ENCODE measurements at places on chromosomes 1 and 21.

DNA sequence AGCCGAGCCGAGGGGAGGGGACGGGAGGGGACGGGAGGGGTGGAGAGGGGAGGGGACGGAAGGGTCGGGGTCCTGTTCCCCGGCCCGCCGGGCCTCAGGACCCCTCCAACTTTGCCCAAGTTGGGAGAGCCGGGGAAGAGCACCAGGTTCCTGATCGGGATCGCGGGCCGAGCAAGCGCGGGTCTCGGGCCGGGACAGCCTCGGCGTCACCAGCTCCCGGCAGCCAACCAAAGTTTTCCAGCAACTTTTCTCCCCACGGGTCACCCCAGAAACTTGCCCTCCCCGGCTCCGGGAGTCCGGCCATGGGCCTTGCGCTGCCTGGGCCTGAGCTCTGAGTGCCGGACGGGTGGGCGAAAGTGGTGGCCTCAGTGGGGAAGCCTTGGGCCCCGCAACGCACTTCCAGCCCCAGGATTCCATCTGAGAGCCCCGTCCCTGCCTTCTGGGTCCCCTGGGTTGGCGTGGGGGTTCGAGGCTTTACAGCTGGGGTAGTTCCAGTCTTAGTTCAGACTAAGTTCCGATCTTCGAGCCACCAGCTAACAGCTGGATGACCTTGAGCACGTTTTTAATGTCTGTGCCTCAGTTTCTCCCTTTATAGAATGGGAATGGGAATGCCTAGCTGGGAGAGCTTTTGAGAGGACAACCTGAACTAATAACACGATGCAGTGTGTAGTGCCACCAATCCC, 458 bp downstream of the ZC3H12A start:
- peak overlapping the region; percentile 47 for H3K4me3 ChIP-seq
- H3K27ac ChIP-seq, result peak overlapping the region; percentile 65
- H3K36me3 ChIP-seq, result peaks cover 3% of the 10 kb centered on the region

- H3K27ac ChIP-seq, result no peak overlapping the region
- H3K36me3 ChIP-seq, result peaks cover 17% of the 10 kb centered on the region
- peak overlapping the region; percentile 98 for H3K4me3 ChIP-seq
Measured at GRCh38 chr1:26471498-26472319, 531 bp upstream of the HMGN2 start.

GRCh38 chr1:168723000-168723399, 6.0 kb downstream of the DPT start:
- DNase-seq, result no peak
- no peaks in the 10 kb centered on the region for H3K4me1 ChIP-seq
- H3K27ac ChIP-seq, result no peak overlapping the region
- no peaks in the 10 kb centered on the region for H3K27me3 ChIP-seq
- no peaks in the 10 kb centered on the region for H3K36me3 ChIP-seq
- no peak overlapping the region for H3K4me3 ChIP-seq

- DNase-seq, result no peak
- H3K4me3 ChIP-seq, result no peak overlapping the region
- no peaks in the 10 kb centered on the region for H3K27me3 ChIP-seq
- H3K27ac ChIP-seq, result no peak overlapping the region
- H3K36me3 ChIP-seq, result peaks cover 2% of the 10 kb centered on the region
- H3K4me1 ChIP-seq, result no peaks in the 10 kb centered on the region
Measured at GRCh38 chr1:46012236-46012635, 120.2 kb downstream of the PIK3R3 start.

DNA sequence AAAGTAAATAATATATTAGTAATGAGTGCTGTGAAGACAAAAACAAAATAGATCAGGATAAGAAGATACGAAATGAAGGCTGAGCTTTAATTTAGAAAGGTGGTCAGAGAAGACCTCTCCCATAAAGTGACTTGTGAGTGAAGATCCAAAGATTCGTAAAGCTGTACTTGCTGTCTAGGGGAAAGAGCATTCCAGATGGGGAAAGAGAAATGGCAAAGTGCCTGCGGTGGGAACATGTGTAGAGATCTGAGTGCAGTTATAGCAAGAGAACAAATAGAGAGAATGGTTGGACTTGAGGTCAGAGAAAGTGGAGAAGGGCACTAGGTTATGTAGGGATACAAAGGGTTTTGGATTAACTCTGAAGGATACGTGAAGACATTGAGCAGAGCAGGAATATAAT, 60.6 kb downstream of the NUF2 start:
- no peaks in the 10 kb centered on the region for H3K36me3 ChIP-seq
- no peak for DNase-seq
- H3K27me3 ChIP-seq, result peaks cover 3% of the 10 kb centered on the region
- H3K4me1 ChIP-seq, result no peaks in the 10 kb centered on the region
- H3K27ac ChIP-seq, result no peak overlapping the region

DNA sequence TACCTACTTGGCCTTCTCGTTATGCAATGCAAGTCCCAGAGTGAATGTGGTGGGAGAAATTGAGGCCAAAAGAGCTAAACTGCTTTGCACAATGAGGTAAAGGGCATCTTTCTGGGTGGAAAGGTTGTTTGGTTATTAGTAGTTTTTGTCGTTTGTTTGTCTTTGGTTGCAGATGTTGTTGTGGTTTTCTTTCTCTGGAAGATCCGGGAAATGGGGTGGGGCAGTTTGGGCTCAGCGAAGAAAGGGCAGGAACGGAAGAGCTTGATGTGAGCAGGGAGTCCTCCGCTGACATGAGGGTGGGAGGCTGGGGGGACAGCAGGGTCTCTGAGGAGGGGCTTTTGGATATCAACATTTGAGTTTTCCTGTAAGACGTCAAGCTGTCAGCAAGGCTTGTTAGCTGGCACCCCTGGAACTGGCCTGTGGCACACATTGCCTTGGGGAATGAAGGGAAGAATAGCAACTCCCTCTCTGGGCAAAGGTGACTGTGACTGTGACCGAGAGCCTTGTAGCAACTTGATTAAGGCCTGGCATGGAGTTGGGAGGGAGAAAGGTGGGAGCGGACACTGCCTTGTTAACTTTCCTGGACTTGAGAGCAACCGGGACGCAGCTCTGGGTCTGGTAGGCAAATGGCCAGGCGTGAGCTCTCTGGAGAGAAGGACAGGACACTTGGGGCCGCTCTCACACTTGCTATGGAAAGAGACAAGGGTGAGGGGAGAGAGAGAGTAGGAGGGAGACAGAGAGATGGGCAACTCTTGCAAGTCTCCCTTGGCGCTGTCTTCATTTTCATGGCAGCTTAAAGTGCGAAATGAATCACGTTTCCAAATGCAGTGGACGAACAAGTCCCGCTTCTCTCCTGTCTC, 15.4 kb upstream of the OPRD1 start:
- H3K27ac ChIP-seq, result no peak overlapping the region
- H3K36me3 ChIP-seq, result no peaks in the 10 kb centered on the region
- DNase-seq, result no peak
- no peak overlapping the region for H3K4me3 ChIP-seq

- no peaks in the 10 kb centered on the region for H3K4me1 ChIP-seq
- no peaks in the 10 kb centered on the region for H3K27me3 ChIP-seq
- H3K4me3 ChIP-seq, result no peak overlapping the region
- no peak overlapping the region for H3K27ac ChIP-seq
- no peak for DNase-seq
Measured at GRCh38 chr1:157091186-157091585, 8.4 kb downstream of the ETV3L start.

DNA sequence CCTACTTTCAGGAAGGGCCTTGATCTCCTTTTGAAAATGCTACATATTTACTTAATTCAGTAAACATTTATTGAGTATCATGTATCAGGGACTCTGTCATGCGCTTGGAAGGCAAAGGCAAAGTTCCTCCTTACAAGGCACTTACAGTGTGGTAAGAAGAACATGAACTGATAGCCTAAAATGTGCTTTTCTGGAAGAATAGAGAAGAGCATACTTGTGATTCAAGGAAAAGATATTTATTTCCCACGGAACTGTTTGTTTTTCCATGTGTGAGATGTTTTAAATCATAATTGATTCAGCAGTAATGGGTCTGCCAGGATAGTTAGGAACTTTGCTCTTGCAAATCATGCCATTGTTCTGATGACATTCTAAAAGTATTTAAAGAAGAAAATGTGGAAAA, 110.1 kb upstream of the ZNHIT6 start:
- no peak overlapping the region for H3K4me3 ChIP-seq
- H3K36me3 ChIP-seq, result no peaks in the 10 kb centered on the region
- H3K27me3 ChIP-seq, result no peaks in the 10 kb centered on the region
- DNase-seq, result no peak
- H3K4me1 ChIP-seq, result no peaks in the 10 kb centered on the region

Data from endothelial cell of umbilical vein (primary cell).